A172 (cell line): ENCODE measurements at places on chromosomes 2 and 18.

DNA sequence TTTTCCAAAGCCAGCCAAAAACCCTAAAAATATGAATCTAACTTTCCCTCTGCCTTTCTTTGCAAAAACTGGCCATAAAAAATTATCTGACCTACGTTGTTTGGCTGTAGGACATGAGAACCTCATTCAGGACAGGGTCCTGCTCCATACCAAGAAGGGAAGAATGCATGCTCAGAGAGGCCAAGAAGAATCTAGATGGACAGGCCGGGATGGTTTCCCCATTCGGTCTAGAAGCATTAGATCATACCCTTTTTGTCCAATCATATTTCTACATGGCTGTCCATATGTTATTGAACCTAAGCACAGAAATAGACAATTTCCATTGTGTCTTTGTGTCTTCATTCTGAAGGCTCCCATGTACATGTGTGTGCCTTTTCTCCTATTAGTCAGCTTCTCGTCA, 2120.4 kb upstream of the PIK3C3 start:
- DNase-seq, result no peak

- peak; percentile 51 for DNase-seq
Observed at GRCh38 chr2:223943561-223944008, 1.6 kb downstream of the WDFY1 start.

DNA sequence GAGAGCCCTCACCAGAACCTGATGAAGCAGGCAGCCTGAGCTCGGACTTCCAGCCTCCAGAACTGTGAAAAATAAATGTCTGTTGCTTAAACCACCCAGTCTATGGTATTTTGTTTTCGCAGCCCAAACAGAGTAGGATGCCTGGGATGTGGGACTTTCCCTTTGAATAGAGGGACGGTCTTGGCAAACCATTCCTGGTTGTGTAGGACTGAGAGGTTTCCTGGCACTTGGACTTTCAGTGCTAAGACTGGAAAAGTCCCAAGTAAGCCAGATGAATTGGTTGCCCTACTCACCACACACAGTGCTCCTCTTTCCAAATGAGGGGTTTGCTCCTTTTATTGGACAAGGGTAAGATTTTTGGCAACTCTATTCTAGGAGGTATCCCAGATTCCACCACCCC, 46.8 kb upstream of the ACMSD start:
- no peak for DNase-seq

DNA sequence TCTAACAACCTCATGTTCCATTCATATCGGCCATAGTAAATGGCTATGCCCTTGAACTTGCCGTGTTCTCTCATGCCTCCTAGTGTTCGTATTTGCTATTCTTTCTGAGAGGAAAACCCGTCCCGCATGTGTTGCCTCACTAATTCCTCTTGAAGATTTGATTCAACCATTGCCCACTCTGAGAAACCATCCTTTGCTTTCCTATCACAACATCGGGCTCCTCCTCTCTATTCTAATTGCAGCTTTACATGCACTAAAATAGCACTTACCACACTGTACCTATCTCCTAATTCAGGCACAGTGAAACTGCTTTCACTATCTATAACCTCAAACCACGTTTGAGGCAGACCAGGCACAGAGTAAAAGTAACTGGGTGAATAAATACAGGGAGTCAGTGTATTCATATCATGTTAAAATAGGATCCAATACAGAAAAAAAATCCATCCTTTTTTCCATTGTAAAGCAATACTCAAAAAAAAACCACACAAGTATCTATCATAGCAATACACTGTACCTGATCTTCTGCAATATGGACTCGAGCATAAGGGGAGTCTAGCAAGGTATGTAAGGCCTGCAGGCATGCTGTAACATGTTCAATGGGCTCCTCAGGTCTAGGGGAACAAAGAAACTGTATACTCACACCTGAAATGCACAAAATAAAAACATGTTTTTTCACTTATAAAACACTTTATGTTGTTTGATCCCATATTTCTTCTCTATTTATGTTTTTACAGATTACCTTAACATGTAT, 39.0 kb upstream of the STRN start:
- DNase-seq, result peak; percentile 15

DNA sequence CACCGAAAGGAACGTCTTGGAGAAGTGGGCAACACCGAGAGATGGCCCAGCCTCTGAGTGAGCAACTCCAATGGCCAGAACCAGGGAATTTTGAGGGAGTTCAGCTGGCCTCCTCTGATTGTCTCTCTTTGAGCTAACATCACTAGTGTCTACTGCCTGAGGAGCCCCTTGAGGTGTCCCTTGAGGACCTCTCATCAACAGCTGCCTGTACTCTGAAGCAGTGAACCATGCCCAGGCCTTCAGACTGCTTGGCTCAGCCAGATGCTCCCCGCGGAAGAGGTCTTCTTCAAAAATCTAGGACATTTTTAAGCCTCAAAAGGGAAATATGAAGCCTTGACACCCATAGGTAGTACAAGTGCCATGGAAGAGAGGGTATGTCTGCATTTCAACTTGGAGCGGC, 430.4 kb downstream of the TXNL1 start:
- no peak for DNase-seq

DNA sequence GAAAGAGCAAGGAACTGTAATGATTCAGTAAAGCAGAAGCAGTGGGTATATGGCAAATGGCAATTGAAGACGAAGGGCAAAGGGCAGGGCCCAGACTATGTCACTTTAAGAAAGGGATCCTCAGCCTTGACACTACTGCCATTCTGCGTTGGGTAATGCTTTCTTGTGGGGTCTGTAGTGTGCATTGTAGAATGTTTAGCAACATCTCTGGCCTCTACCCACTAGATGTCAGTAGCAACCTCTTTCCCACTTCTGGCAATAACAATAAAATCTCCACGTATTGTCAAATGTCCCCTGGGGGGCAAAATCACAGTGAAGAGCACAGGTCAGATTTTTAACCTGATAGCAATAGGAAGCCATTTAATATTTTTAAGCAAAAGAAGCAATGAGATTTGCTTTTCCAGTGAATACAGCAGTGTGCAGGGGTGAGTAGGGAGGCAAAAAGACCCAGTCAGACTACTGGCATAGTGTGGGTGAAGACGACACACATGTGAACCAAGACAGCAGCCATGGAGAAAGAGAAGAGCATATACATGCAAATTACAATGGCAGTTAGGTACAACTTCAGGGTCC, 209.5 kb downstream of the DYM start:
- peak; percentile 1 for DNase-seq

GRCh38 chr2:221541131-221541735, 30.9 kb downstream of the EPHA4 start:
- no peak for DNase-seq

GRCh38 chr2:18626958-18627650, 37.7 kb upstream of the NT5C1B start:
- peak; percentile 71 for DNase-seq

DNA sequence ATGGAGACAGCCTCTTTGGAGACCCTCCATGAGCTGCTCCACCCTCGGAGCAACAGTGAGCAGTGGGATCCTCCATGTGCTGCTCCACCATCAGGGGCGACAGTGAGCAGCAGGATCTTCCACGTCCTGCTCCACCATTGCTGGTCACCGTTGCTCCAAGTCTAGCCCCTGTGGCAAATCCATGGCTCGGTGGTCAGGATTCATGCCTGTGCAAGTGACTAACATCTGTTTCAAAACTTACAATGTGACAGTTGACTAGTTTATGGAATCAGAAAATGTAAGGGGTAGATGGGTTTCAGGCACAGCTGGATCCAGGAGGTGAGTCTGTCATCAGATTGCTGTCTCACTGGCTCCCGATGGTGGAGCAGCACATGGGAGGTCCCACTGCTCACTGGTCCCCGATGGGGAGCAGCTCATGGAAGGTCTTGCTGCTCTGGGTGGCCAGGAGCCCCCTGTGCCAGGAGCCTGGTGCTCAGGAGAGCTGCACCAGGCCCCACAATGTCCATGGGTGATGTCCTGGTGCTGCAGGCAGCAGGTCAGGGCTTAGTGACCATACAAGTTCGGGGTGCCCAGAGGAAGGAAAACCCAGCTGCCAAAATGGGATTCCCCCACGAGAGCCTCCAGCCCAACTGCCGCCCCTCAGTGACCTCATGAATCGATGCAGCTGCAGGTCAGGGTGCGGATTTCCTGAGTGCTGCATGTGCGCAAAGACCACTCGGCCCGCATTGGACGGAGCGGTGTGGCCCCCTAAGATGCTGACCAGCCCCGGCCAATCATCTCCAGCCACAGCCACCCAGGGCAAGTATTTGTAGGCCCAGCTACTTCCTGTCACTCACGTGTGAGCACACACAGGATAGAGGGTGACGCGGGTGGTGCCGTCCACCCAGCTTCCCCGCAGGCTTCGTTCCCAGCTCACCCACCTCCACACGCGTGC, 116.5 kb upstream of the OTOS start:
- no peak for DNase-seq

- no peak for DNase-seq
Observed at GRCh38 chr2:110860630-110861029, 128.3 kb downstream of the ACOXL start.

GRCh38 chr2:131027566-131028528, 65.4 kb downstream of the FAM168B start:
- no peak for DNase-seq

DNA sequence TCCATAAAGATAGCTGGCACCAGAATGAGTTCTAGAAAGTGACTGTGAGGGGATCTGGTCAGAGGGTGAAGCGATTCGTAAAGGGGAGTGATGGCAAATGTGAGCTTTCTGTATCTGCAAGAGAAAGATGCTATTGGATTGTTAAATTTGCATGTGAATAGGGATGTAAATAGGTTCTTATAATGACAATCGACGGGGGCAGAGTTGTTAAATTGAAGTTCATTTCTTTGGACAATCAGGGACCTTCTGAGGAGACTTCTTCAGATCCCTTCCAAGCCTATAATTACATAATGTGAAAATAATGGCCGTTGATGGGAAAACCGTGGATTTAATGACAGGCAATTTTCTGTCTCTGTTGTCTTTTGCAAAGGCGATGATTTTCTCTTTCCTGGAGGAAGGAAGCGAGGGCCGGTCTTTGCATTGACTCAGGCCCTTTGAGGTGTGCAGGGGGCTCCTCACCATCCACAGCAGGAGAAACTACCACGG, 52.2 kb upstream of the TMEM18 start:
- DNase-seq, result no peak

- no peak for DNase-seq
Observed at GRCh38 chr2:134021830-134022524, 231.9 kb upstream of the MGAT5 start.

- DNase-seq, result no peak
Observed at GRCh38 chr18:32040936-32041335, 22.3 kb downstream of the RNF125 start.

DNA sequence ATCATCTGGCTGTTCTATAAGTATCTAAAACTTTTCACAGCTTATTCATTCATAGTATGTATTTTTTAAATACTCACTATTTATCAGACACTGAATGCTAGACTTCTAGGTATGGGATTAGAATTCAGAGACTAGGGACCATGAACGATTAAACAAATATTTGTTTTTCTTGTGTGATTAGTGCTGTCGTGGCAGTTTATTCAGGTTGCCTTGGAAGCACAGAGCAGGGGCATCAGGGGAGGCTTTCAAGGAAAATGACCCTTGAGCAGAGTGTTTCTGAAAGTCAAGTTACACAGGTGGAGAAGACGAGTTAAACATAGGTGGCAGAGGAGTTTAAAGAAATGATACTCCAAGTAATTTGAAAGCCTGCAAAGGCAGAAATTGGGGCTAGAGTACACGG, 5.7 kb downstream of the SPOPL start:
- DNase-seq, result no peak

DNA sequence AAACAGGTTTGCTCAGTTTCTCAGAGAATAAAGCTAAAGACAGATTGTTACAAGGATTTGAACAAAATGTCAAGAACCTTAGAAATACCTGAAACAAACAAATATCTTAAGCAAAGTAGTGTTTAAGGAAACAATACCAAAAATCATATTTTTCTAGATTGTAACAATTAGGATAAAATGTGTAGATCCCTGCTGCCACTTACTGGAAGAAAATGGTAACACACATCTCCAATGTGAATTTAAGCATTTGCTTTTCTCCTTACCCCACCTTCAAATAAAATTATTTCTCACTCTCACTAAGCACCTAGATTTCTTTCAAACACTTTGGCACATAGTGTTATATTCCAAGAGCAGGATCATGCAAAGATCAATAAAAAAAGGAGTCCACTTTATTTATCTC, 34.9 kb downstream of the SUCLG1 start:
- DNase-seq, result peak; percentile 18

- DNase-seq, result no peak
Observed at GRCh38 chr18:75492852-75493251, 65.3 kb upstream of the SMIM21 start.
